ENCODE measurements at places on chromosomes 1 and 21.
A peak's percentile ranks its signal among the peaks of the same experiment; 100 is the strongest.

DNA sequence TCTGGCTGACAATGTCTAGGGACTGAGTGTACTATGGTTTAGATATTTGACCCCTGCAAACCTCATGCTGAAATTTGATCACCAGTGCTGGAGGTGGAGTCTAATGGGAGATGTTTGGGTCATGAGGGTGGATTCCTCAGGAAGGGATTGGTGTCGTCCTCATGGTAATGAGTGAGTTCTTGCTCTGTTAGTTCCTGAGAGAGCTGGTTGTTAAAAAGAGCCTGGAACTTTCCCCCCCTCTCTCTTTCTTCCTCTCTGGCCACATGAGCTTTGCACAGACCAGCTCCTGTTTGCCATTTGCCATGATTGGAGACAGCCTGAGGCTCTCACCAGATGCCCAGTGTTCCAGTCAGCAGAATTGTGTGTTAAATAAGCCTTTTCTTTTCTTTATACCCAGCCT, 36.6 kb upstream of the CNIH3 start:
- no peak for DNase-seq

GRCh38 chr21:42396799-42397745, 1.2 kb upstream of the TMPRSS3 start:
- DNase-seq, result no peak

GRCh38 chr1:180606155-180606554, 25.7 kb upstream of the XPR1 start:
- no peak for DNase-seq

DNA sequence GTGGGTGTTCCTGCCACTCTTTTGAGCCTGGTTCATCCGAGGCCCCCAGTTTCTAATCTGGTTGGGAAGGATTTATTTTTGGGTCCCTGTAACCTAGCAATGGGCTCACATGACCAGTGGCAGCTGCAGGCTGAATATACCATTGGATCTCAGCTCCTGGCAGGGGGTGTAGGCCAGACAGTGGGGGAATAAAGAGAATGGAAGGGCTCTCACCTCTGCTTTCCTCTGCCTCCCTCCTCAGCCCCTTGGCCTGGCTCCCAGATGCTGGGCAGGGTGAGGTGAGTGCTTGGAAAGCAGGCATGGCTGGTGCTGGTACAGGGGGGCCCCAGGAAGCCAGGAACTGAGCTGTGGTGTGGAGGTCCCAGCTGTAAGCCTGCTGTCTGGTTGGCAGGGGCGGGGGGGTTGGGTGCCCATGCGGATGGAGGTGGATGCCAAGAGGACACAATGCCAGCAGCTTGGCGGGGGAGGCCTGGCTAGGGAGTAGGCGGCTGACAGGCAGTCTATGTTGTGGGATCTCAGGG, 3.6 kb upstream of the GPR61 start:
- DNase-seq, result no peak

DNA sequence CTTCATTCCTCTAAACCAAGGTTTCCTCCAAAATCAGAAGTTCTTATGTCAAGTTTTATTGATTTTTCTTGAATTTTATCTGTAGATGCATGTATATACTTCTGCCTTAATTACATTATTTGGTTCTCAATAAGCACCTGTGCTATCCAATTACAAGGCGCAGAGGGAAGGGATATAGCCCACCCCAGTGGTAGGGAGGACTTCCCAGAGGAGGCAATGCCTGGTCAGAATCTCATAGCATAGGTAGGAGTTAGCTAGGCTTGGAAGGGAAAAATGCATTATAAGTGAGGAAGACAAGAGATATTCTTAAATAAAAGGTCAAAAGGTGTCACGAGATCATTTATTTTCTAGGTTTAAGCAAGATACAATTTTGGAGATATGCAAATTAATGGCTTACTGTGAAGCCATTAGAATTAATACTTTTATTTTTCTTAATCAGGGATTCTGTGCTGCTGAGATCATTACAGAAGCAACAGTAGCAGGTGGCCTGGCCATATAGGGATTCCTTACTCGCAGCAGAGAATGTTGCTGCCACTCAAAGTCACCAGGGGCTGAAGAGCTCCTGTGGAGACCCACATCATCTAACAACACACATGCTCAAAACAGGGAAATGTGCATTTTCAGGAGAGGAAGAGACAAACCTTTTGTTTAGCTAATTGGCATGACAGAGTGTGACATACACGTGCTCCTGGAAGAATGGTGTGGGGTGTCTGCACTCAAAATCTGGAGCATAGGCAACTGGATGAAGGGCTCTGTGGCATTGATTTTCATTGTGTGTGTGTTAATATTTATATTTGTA, 178.3 kb downstream of the ATG4C start:
- DNase-seq, result no peak

DNA sequence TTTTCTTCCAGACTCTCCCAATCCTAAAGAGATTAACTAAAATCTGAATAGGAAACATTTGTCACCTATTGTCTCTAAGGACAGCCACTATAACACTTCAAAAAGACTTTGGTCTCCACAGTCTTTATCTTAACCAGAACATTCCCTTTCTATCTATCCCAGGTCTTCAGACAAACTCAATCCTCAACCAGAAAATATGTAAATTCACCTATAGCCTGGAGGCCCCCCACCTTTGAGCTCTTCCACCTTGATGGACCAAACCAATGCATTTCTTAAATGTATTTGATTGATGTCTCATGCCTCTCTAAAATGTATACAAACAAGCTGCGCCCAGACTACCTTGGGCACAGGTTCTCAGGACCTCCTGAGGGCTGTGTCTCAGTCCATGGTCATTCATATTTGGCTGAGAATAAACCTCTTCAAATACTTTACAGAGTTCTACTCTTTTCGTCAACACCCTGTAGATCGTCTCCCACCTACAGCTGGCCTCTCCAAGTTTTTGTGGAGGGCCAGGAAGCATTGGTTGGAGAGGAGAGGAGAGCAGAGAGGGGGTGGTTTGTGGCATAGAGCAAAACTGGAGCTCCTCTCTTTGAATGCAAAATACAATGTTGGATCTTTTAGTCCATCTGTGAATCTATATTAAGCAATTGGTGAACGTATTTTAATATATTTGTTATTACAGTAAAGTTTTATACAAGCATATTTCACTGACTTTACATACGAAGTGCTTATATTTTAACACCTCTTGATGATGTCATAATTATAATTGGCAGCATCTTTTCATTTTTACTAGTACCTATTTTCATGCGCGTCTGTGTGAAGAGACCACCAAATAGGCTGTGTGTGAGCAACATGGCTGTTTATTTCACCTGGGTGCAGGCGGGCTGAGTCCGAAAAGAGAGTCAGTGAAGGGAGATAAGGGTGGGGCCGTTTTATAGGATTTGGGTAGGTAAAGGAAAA, 230.7 kb upstream of the DUSP10 start:
- DNase-seq, result no peak

- DNase-seq, result no peak
These were observed 1.7 kb upstream of the CHI3L2 start for GRCh38 chr1:111225717-111226400.

DNA sequence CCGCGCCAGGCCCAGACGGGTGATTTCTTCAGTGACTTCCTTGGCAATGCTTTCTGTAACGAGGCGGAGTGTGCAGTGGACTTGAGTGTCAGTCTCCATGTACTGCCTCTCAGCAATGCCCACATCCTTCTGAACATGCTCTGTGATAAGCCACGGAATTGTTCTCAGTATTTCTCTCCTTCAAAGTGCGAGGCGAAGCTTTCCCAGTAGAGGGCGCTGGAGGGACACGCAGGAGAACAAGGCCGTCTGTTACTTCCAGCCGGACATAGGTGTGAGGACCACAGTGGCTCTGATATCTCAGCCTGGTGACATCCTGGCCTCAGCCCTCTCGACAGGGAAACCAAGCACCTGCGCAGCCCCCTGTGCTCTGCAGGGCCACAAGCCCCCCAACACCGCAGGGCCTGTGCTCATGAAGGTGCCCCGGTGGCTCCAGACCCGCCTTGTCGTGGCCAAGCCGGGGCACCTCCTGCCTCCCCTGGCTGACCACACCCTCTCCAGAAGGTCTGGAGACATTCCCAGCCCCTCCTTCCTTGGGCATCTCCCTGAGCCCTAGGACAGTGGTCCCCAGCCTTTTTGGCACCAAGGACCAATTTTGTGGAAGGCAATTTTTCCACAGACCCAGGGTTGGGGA, 46.1 kb upstream of the BACE2 start:
- no peak for DNase-seq

DNA sequence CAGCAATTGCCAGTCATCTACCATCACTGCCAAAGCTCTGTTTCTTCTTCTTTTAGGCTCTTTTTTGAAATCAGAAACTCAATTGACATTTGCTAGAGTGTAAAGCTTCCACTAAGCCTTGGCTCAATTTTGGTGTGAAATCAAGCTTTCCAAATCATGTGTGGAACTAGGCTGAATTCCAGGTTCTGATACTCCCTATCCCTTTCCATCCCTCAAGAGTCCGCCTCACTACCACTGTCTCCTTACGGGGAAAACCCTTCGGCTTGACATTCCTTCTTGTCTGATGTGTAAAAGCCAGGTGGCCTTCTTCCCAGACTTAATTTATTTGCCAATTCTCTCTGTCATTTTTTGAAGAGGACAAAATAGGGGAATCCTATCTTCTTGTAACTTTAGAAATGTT, 47.2 kb upstream of the PRMT6 start:
- DNase-seq, result no peak

- no peak for DNase-seq
These were observed 86.0 kb downstream of the PBX1 start for GRCh38 chr1:164644774-164645644.

DNA sequence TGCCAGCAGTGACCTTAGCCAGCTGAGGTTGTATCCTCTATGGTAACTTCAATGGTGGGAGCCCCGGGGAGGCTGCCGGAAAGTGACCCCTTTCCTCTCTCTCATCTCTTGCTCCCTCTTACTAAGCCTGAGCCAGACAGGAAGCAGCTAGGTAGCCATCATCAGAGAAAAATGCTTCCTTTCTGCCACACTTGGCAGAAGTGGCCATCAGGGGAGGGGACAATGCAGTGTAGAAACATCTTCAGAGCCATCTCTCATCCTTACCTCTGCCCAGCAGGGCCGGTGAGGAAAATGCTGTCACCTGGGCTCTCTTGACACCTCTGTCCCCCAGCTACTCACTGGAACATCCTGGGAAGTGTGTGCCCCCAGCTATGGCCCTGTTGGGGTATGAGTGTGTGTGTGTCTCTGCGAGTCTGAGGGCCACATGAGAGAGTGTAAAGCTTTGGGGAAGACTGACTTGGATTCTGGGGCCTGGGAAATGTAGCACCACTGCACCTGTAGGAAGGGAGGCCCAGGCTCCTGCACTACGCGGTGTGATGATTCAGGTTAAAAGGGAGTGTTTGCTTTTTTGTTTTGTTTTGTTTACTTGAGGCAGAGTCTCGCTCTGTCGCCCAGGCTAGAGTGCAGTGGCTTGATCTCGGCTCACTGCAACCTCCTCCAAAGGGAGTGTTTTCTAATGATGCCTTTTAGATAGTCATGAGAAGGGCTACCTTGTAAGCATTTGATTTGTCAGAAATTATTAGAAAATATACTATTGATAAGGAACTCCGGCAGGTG, 48.7 kb upstream of the CNTN2 start:
- DNase-seq, result no peak

DNA sequence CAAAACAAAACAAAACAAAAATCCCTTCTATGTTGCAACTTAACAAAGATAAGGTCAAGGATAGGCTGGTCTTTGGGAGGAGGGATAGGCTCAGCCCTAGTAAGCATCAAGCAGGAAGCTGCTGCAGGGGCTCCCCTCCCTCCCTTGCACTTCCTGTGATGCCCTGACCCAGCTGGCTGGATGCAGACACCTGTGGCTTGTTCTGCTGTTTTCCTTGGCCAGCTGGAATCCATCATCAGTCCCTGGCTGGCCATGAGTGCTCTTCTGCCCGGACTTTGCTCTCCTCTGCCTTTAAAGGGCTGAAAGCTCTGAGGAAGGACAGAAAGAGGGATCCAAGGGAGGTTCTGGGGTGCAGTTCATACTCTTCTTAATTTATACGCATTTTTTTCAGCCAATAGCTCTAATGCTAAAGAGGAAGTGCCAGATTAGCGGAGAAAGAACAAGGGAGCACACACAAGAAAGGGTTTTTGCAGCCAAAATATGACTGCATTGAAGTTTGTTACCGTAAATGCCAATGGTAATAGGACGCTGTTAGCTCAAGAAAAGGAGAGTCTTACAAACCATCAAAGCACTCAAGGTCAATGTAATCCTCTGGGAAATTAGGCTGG, 19.9 kb upstream of the UBE2U start:
- DNase-seq, result no peak

- DNase-seq, result no peak
These were observed 31.6 kb upstream of the NFIA start for GRCh38 chr1:61050541-61051442.

DNA sequence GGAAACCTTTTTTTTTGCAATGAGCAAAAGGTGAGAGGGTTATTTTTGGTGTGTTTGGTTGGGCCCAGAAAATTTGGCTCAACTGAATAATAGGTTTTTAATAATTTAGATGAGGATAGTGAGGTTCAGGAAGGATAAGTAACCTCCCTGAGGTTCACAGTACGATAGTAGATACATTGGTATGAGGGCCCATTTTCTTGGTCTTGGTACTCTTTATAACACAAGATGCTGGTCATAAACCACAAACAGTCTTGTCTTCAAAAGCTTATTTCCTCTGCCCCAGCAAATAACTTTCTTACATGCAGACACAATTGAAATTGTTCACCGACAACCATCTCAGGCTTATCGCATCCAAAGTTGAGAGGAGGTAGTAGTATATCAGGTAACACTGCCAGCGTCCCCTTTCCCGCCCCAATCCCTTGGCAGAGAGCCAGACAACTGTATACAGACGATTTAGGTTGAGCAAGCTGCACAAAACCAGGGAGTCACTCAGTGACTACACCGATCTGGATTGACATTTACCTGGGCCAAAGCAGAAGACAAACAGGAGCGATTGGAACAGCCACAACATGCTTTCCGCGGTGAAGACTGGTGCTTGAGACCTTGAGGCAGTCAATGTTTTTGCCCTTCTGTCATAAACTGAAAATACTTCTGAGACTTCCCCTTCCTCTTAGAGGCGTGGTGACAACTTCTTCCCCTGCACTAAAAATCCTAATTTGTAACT, at the start of gene SLAMF6:
Gene SLAMF6 (minus strand): TSS at position 634 of the 724 bp plus-strand sequence. CDS start 63 bp downstream, at position 571.
- peak; percentile 13 for DNase-seq

- no peak for DNase-seq
These were observed 124.8 kb upstream of the AJAP1 start for GRCh38 chr1:4529446-4530165.
